ENCODE measurements at places on chromosomes 7 and 10. TPM values are rescaled to one million over a fixed set of nuclear protein-coding genes. Genes with fewer than 3 reads are reported as not detected.

GSDME gene
- 25.0 TPM for total RNA-seq

VGF gene
- 40.5 TPM for total RNA-seq

ADIRF gene
- total RNA-seq: not detected

PRSS37 gene
- not detected for total RNA-seq

HTR7 gene
- 0.89 TPM for total RNA-seq

FAM241B gene
- total RNA-seq: 4.4 TPM

HECW1 gene
- 3.3 TPM for total RNA-seq

TYW1B gene
- 1.8 TPM for total RNA-seq

OPN4 gene
- total RNA-seq: not detected

ITGA8 gene
- not detected for total RNA-seq

TRIM56 gene
- 24.4 TPM for total RNA-seq

PDE1C gene
- total RNA-seq: 14.9 TPM

FRAT1 gene
- 1.4 TPM for total RNA-seq

STEAP4 gene
- not detected for total RNA-seq

SEPHS1 gene
- 57.0 TPM for total RNA-seq

PRRT4 gene
- 0.62 TPM for total RNA-seq

SLC16A9 gene
- total RNA-seq: 4.4 TPM

AEBP1 gene
- 65.0 TPM for total RNA-seq

OR9A2 gene
- not detected for total RNA-seq

MYL10 gene
- total RNA-seq: 0.73 TPM

WDR91 gene
- total RNA-seq: 6.6 TPM

POLR2J3 gene
- 12.2 TPM for total RNA-seq

KDM7A gene
- 4.9 TPM for total RNA-seq

CYP3A5 gene
- 0.07 TPM for total RNA-seq

ANKRD30A gene
- total RNA-seq: not detected

EBLN1 gene
- not detected for total RNA-seq

IFIT3 gene
- 193 TPM for total RNA-seq

PON3 gene
- total RNA-seq: not detected

NEUROD6 gene
- total RNA-seq: not detected

TMEM213 gene
- not detected for total RNA-seq

IL6 gene
- total RNA-seq: 2.5 TPM

GNGT1 gene
- total RNA-seq: not detected

ZNF853 gene
- total RNA-seq: 5.0 TPM

FAM13C gene
- total RNA-seq: 8.7 TPM

SPDYE5 gene
- total RNA-seq: not detected

RGR gene
- not detected for total RNA-seq

LEP gene
- not detected for total RNA-seq

CDCA7L gene
- 12.1 TPM for total RNA-seq

MLXIPL gene
- total RNA-seq: 0.41 TPM

EMX2 gene
- not detected for total RNA-seq

ANKRD61 gene
- total RNA-seq: 0.18 TPM

EN2 gene
- total RNA-seq: not detected

AKR1D1 gene
- not detected for total RNA-seq

APBB1IP gene
- not detected for total RNA-seq

C10orf67 gene
- total RNA-seq: 0.46 TPM

PON1 gene
- 1.00 TPM for total RNA-seq

ZNF398 gene
- total RNA-seq: 14.6 TPM

SLC13A4 gene
- not detected for total RNA-seq

CLCN1 gene
- total RNA-seq: not detected

ADCY1 gene
- 1.2 TPM for total RNA-seq

KIN gene
- total RNA-seq: 18.0 TPM

MBLAC1 gene
- total RNA-seq: 2.7 TPM

GNG11 gene
- total RNA-seq: 7.7 TPM

GRM3 gene
- not detected for total RNA-seq

ZPBP gene
- total RNA-seq: not detected

PPP1R3C gene
- 4.9 TPM for total RNA-seq

NPM3 gene
- 40.7 TPM for total RNA-seq
